AG09319 (cell line): ENCODE measurements at places on chromosomes 2 and 18.

GRCh38 chr2:105138643-105139042 is 100.8 kb downstream of the MRPS9 start:
- no peak for DNase-seq

DNA sequence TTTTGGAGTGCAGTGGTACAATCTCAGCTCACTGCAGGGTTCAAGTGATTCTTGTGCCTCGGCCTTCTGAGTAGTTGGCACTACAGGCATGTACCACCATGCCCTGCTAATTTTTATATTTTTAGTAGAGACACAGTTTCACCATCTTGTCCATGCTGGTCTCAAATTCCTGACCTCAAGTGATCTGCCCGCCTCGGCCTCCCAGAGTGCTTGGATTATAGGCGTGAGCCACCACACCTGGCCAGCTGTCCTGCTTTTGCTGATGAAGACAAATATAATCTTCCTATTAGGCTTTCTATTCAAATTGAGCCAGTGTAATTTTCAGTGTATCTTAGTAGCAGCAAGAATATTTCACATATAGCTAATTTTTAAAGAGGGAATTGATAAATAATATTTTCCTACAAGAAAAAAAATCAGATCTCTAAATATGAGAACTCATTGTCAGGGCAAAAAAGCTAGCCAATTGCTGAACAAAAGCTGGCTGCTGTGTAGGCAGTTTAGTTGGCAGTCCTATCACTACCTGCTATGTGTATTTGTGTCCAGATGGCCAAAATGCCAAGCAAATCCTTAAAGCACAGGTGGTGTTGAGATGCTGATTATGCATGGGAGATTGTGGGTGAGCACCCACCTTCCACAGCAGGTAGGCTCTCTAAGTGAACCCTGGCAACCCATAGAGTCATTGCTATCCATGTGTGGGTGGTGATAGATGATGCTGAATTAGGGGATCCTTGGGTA is 60.8 kb upstream of the STAM2 start:
- DNase-seq: no peak

DNA sequence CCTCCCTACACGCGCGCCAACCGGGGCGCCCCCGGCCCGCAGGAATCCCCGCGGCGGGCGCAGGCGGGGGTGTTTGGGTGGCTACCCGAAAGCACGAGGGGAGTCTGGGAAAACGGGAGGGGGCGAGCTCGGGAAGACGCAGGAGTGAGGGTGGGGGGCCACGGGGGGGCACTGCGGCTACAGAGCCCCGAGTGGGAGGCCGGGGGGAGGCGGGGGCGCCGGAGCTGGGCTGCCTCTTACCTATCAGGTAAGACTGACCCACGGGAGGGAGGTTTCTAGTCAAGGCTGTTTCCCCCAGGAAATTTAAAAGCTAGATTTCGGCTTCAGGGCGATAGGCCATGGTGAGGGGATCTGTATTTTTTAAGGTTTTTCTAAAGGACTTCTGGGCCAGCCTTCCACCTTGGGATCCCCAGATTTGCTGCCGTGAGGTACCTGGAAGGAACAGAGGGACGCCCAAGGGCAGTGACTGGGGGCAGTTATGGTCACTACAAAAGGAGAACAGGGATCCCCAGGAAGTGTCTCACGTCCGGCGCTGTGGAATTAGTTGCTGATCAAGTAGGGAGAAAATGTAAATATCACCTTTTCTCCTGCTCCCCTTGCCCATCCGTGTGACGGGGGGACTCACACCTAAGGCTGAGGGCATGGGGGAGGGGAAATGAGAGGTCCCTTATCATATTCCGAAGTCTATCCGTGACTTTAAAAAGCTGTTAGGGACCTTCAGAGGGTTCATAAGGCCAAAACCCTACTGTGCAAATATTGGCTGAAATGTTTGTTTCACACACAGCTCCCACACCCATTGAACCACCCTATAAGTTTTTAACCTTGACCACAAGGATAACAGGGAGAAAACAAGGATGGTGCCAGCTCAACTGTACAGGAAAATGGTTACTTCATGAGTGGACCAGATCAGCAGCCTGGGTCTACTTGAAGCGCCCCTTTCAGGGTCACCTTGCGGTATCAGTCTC is 638 bp upstream of the IRS1 start:
- no peak for DNase-seq

DNA sequence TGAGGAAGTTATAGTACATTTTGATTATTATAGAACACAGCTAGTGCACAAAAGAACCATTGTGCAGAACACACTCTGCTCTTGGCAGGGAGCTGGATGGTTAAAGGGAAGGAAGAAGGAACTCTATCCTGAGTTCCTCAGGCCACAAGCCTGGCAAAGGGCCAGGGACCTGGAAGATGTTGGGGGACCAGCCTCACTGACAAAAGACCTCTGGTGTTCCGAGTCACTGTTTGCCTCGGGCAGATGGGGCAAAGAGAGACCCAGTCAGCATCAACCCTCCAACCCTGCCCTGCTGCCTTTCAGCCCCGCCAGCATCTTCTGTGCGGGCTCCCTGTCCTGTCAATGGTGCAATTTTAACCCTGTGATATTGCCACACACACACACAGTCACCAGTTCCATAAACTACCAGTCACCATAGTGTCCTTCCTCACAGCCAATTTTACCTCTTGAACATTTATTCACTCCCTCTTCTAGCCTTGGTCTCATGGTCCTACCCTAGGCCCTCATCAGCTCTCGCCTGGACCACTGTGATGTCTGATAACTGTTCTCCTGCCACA is 21.9 kb downstream of the NEMP2 start:
- no peak for DNase-seq

DNA sequence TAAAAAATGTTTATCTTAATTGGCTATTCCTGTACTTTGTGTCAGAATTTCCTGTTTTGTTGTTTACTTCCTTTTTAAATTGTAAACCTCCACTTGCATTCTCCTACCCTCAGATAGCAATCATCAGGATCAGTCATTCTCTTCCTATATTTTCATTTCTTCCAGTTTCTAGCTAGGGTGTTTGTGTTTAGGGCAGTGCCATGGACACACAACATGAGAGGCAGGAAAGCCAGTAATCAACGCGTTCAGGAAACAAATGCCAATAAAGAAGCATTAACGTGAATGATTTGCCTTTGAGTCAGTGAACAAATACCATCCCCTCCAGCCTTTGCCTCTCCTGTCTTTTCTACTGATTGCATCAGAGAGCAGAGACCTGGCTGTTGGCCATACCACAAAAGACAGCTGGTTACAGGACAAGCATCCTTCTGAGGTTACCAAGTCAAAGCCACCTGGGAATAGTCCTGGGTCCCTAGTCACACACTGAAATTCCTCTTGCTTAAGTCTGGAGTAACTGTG is 56.7 kb upstream of the FHL2 start:
- peak; percentile 97 for DNase-seq

DNA sequence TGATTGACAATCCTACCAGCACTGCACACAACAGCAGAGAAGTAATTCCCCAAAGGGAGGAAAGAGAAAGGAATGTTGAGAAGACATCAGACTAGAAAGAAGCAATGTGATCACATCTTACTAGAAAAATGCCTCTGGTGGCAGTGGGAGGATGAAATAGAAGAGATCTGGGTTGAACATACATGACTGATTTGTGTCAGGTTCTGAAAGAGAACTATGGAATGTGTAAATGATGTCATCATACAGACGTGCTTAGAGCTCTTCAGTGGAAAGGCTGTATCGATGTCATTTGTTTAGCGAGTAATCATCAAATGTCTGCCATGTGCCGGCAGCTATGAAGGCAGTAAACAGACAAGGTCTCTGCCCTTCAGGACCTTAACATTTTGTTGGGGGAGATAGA is 24.9 kb downstream of the GORASP2 start:
- no peak for DNase-seq

GRCh38 chr2:164808776-164809175 is 32.8 kb downstream of the COBLL1 start:
- DNase-seq: no peak

GRCh38 chr2:202038471-202039277 is 5.0 kb downstream of the FZD7 start:
- DNase-seq: no peak

DNA sequence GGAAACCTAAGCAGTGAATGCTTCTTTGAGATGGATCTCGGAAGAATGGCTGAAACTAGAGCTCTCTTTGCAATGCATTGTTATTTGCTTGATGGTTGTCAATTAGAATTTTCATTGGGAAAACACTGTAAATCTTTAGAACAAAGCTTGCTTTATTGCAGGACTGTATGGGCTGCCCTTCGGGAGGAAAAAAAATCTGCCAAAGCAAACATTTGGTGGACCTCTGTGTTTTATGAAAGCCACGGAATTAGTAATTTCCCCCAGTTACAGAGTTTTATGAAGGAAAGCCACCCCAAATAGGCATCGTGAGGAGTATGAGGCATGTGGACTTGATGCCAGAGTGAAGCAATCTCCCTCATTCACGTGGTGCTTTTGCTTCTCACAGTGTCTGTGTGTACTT is 33.5 kb downstream of the RHBDD1 start:
- DNase-seq: no peak

DNA sequence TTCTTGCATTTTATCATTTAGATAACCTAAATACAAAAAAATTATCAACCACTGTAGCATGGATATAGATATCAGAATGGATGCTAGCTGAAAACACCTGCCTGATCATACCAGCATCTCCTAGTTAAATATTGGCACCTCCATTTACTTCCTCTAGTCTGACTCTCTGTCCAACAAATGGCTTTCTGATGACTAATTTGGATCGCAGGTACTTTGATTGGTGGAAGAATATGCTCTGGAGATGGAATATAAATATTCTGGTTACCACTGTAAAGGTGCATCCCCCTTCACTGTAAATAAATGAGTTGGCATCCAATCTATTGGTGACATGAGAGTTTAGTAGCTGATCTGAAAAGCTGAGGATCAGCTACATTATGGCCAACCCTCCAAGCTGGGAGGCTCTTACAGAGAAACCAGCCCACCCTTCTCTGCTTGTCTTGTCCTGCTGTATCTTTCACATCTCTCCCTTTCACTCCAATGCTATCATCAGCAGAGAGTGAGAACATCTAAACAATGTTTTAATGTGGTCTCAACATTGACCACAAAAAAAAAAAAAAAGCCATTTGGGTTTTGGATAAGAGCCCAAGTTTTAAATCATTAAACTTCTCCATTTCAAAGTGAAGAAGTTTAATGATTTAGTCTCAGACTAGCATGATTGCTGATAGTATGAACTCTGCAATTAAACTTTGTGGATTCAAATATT is 90.5 kb downstream of the PMAIP1 start:
- no peak for DNase-seq

- DNase-seq: no peak
These were observed 153.3 kb downstream of the EML6 start for GRCh38 chr2:54876764-54877163.

DNA sequence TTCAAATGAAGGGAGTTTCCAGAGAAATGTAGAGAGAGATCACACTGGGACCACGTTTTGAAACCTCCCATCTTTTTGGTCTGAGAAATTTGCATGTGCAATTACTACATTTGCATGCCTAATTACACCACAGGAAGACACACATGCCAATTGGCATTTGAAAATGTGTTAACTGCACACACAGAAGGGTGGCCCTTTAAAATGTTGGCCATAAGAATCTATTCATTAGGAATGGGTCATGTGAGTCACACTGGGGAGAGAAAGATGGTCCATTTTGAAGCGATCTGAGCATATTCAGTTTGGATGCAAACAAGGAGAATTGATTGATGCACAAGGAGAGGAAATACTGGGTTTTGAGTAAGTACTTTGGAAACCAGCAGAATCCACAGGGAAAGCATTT is 1407.1 kb upstream of the ACVR2A start:
- DNase-seq: no peak

GRCh38 chr2:106885329-106885728 is 638 bp downstream of the ST6GAL2 start:
- DNase-seq: no peak

GRCh38 chr18:10381951-10382350 is 72.5 kb upstream of the APCDD1 start:
- DNase-seq: no peak

- DNase-seq: no peak
These were observed 855.1 kb upstream of the ACVR2A start for GRCh38 chr2:146989741-146990140.

DNA sequence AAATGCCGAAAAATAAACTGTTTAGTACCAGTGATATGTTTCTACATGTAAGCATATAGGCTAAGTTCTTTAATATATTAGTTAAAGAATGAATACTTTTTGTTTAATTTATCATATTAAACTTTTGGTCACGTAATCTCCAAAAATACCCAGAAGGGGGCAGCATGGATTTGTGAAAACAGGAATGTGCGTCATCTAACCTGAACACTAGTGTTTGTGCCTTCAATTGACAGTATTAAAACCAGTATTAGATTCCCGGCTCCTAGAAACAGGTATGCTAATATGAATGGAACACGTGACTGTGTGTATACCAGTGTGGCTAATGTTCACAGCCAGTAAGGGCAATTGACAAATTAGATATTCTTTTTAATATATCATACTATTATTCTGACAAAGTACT is 51.8 kb downstream of the WDR7 start:
- DNase-seq: no peak

DNA sequence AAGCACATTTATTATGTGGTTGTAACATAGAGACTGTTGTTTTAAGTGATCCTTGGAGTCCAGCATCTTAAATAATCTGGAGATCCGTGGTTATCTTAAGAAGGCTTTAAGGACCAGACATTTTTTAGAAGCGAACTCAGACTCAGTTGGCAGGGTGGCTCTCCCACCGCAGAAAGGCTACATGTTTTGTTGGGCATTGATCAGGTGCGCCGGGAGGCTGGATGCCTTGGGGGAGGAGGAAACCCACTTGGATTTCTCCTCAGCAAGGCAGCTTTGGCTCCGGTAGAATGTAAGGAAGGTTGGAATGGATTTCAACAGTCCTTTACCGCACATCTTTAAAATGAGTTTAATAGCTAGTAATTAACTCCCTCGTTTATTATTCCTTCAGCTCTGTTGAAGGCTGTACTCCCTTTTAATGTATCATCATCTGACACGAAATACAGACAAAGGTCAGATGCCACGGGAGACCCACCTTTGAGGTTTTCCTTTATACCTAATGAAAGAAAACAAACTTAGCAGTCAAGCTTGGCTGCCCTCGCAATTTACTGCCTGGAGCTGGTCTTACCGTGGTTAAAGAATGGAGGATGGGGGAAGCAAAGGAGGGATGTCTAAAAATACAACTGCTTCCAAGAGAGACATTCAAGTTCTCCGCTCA is 1.2 kb downstream of the TMEM200C start:
- DNase-seq: no peak

DNA sequence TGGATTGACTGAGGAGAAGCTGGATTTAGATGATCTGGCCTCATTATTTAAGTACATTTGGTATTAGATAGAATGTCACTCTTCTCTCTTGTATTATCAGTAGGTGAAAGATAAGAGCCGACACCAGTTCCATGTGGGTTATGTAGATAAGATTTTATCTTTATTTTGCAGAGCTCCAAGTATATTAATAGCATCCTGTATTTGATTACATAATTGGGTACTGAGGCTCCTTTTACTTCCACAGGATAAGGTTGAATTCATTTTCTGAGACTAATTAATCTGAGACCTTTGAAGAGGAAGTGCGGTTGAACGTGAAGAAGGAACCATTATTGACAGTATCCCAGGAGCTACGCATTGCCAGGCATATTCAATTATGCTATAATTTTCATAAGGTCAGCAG is 32.8 kb upstream of the CD226 start:
- DNase-seq: no peak

GRCh38 chr18:56443166-56443907 is 195.1 kb downstream of the TXNL1 start:
- DNase-seq: no peak
